T-cell (primary cell): ENCODE measurements at places on chromosomes 2 and 18.

DNA sequence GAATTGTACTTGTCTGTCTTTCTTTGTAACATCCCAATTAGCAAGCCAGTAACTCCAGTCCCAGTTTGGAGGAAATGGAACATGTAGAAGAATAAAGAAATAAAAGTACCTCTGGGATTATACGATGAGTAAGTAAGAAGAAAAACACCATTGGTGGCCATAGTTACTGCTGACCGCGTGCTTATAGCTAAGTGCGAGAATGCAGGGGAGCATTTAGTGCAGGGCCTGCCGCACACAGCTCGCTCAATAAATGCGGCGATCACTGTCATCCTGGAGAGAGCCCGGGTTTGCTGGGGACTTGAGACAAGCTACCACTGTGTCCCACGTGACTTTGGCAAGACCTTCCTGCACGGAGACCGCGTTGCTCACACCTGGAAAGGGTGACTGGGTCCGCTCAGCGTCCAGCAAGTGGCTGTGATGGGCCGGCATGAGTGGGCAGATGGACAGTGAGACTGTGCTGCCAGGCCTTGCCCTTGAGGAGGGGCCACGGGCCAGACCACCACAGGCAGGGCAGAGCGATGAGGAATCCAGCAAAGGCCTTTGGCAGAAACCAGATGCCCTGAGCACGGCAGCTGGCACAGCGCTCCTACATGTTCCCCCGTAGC, 54.8 kb downstream of the ADI1 start:
- DNase-seq, result no peak

DNA sequence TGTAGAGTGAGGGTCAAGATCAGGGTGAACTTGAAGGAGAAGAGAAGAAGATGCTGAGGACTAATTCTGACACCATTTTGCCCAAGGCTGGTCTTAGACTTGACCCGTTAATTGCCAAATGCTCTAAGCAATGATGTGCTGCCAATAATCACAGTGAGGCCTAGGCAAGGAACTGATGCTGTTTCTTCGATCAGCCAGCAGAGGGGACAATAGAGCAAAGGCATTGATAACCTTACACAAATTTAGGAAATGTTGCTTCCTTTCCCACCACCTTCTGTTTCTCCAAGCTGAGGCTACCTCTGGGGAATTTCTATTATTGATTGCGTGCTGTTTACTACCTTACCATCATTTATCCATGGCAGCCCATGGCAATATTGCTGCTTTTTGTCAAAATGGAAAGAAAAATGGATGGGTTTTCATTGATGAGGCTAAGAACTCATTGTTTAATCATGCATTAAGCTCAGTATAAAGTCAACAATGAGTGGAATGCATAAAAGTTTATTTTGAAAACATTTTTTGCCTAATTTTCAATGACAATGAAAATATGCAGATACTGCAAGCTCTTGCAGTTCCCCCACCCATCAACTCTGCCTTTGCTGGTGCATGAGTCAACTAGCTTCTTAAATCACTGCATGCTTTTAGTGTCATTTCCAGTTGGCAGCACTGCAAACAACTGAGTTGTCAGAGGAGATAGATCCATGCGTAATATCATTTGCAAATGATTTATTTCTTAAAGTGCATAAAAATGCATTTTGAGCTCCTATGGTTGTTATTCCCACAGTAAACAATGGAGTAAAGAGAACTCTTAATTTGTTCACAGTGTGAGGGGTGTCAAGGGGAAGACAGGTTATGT, 116.4 kb upstream of the NYAP2 start:
- DNase-seq, result no peak

DNA sequence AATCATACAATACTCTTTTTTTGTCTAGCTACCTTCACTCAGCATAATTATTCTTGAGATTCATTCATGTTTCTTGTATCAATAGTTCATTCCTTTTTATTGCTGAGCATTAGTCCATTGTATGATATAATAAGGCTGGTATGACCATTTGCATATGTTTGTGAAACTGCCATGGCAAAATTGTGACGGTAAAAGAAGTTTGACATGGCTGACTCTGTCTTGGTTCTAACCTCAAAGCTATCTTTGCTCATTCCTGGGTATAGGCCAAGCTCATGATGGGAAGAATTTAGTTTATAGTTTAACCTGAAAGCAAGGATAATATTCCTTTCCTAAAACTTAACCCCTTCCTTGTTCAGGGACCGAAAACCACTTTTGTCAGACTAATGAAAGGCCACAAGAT, 46.4 kb downstream of the COMMD1 start:
- DNase-seq, result no peak

GRCh38 chr2:38504169-38504568, 98.6 kb downstream of the HNRNPLL start:
- DNase-seq, result no peak

GRCh38 chr2:60834270-60834717, 47.1 kb upstream of the REL start:
- no peak for DNase-seq
